ENCODE measurements at places on chromosomes 16 and 17. TPM values are rescaled to one million over a fixed set of nuclear protein-coding genes. Genes with fewer than 3 reads are reported as not detected.

GRCh38 chr16:30659507-30660423, 1.5 kb downstream of the FBRS start:
- no peak for DNase-seq

Gene KRT40
- total RNA-seq: not detected

Gene UTS2R
- 0.76 TPM for total RNA-seq

- DNase-seq: no peak
These were observed 64.3 kb upstream of the BCAR1 start for GRCh38 chr16:75315539-75316306.

Gene ZFHX3
- total RNA-seq: 2.7 TPM

Measured in WTC11 (cell line).